ENCODE measurements at places on chromosomes 6 and 20. TPM values are rescaled to one million over a fixed set of nuclear protein-coding genes. Genes with fewer than 3 reads are reported as not detected.
A peak's percentile ranks its signal among the peaks of the same experiment; 100 is the strongest.

The ADAM33 gene
- polyA plus RNA-seq: 71.3 TPM

The CENPB gene
- 44.4 TPM for polyA plus RNA-seq

The MACROD2 gene
- 2.7 TPM for polyA plus RNA-seq

- no peak for DNase-seq
Measured at GRCh38 chr6:5334341-5334740, 73.0 kb downstream of the FARS2 start.

DNA sequence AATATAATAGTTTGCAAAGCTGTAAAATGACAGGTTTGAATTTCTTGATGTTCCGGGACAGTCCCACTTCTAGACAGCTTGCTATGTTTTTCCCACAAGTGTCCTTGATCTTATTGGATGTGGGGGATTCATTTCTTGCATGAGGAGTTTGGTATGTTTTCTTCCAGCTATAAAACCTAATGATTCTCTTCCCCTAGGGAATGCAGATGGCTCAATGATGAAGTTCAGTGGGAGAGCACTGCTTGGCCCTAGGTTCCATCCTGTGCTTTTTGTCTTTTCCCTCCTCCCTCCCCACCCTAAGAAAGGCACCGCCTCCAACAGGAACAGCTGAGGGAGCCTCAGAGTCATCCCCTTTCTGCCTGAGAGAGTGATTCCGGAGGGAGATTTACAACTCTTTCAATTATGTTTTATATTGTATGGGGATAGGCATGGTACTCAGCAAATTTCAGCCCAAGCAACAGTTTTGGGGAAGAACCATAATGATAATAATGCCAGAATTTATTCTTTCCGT lies 149.2 kb downstream of the PHACTR1 start:
- no peak for DNase-seq

GRCh38 chr6:41602864-41603608 lies 35.2 kb upstream of the MDFI start:
- DNase-seq: peak; percentile 75

GRCh38 chr6:63272397-63272796 lies 47.4 kb downstream of the LGSN start:
- peak; percentile 13 for DNase-seq

- DNase-seq: no peak
Measured at GRCh38 chr6:112680091-112680490, 333.0 kb downstream of the RFPL4B start.

- no peak for DNase-seq
Measured at GRCh38 chr6:5159162-5159561, 74.0 kb downstream of the PPP1R3G start.

DNA sequence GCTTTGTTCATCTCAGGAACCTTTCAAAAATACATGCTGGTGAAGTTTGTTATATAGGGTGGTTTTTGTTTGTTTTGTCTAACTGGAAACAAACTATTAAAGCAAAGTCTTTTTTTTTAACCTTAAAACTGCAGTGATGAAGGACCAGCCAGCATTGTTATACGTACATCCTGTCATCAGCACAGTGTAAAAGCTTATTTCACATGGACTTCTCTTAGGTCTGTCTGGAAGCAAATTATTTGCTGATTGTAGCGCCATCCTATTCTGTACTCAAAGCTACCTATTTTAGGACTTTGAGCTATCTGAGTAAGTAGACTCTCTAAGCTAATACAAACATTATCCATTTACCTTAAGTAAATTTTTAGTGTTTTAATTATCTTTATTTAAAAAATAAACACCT lies 61.7 kb downstream of the SNX9 start:
- no peak for DNase-seq

DNA sequence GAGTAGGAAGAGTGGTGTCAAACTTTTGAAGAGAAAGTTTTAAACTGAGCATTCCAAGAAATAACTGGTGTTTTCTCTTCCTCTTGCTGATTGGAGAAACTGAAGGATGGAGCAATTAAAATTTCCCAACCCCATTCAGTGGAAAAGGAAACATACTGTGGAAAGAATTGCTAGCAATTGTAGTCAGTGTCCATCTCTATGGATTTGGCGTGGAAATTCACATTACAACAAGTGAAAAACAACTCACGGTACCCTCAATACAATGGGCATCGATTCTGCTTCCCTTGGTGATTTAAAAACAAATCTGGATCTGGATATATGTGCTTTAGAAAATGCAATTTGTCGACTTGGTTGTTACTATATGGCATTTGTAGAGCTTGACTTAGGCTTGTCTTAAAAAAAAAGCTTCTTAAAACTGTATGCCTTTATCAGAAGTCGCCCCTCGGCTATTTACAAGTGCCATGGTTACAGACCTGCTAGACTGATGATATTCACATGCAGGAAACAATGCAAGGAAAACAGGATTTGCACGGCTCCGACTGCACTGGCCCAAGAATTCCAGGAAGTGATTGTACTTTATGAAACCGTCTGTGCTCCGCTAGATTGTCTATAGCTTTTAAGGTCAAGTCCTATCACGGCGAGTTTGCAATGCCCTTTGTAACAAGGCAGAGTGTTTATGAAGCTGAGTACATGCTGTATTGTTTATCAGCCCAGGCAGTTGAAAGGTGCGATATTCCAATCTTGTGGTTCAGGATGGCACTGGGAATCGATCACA lies 131.7 kb upstream of the PHACTR1 start:
- DNase-seq: no peak

All from forelimb muscle (tissue), 1 donor.